ENCODE measurements at places on chromosomes 4 and X.

DNA sequence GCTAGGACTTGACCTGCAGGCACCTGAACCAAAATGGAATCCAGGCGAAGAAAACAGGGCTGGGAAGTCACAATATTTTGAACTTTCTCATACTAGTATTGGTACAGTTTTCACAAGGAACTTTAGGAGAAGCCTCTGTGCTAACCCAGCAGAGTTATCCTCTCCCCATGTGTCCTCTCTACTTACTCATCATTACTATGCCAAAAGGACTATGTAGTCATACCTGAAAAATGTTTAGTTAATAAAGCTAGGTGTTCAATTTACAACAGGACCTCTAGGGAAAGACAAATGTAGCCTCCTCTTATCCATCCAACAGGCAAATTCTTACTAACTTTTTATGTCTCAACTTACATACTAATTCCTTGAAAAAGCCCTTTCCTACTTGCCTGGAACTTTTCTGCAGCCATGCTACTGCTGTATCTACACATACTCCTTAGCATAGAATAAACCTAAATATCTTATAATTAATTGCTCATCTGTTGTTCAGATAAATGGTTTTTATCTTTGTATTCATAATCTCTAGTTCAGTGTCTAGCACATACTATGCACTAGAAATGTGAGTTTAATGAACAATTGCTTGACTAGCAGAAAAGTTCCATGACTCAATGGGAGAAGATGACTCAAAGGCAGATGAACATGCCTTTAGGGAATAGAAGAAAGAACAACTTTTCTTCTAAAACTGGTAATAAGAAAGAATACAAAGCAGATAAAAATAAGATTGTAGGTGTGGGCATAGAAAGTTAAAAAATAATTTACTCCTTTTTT is 215.5 kb upstream of the VEGFC start:
- peak; percentile 54 for DNase-seq

DNA sequence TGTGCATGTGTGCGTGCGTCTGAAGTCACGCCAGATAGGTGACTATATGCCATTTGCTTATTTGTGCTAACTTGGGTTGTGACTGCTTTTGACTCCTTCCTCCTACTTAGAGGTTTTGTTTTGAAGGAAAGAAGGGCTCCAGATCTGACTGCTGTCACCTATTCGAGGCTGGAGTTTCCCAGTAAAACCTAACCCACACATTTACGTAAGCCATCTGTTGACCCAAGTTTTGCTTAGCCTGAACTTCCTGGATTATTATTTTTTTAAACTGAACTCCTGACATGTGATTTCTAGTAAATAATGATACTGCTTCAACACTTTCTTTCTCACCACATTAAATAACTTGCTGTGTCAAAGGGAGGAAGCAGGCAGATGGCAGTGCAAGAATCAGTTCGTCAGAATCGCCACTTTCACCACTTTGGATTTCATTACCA is 41.5 kb downstream of the DTHD1 start:
- DNase-seq = no peak

- no peak for DNase-seq
Observed at GRCh38 chrX:118156254-118156952, 39.8 kb upstream of the KLHL13 start.

GRCh38 chr4:61094854-61095598 is 105.1 kb upstream of the ADGRL3 start:
- DNase-seq = no peak

- DNase-seq = no peak
Observed at GRCh38 chr4:184420402-184420801, 53.9 kb downstream of the IRF2 start.

DNA sequence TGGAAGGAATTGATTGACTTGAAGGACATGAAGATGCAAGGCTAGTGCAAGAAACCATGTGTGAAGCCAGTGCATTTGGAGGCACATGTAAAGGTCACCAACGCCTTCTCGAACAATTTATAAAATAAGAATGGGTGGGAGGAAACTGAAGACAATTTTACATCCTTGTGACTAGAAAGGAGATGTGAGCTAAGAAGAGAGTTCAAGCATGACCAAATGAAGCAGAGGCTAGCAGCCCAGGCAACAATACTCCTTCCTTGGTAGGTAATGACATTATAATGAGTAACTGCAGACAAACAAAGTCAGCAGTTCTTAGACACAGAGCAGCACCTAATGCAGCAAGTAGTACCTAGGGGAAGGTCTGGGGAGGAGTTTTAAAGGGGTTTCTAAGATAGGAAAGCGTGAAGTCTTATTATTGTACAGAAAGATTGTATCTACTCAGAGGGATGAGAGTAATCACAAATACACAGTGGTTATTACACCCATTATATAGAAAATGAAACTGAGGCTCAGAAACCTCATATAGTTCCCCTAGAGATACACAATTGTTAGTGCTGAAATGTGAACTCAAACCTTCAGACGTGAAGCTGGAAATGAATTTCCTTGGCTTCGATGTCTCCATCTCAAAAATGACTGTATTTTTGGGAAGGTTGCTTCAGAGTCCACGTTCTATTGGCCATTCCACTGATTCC is 56.1 kb downstream of the ATXN3L start:
- no peak for DNase-seq

DNA sequence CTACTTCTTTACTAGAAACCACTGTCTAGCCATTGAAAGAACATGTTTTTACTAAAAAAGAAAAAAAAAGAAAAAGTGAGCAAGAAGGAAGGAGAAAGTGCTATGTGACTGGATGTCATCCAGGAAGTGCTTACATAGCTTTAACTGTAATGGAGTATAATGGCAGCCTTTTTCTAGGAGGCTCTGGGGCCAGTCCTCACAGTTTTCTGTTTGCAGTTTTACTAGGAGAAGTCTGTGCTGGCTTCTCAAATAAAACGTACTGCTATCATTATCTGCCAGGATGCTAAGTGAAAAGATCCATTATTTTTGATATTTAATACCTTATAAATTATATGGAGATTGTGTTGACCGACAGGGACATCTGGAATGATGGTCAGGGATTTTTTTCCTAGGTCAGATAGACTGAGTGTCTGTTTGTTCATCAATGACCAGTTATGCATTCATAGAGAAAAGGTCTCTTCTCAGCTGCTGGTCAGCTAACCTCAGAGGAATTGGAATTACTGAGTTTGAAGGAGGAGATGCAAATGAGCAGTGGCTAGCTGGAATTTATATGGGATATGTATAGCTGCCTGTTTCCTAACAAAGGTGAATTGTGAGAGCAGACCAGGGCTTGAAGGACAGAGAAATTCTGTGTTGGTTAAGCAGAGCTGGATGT is 21.7 kb downstream of the LPAR4 start:
- DNase-seq = no peak

GRCh38 chr4:86744570-86744969 is 104.6 kb downstream of the SLC10A6 start:
- no peak for DNase-seq

DNA sequence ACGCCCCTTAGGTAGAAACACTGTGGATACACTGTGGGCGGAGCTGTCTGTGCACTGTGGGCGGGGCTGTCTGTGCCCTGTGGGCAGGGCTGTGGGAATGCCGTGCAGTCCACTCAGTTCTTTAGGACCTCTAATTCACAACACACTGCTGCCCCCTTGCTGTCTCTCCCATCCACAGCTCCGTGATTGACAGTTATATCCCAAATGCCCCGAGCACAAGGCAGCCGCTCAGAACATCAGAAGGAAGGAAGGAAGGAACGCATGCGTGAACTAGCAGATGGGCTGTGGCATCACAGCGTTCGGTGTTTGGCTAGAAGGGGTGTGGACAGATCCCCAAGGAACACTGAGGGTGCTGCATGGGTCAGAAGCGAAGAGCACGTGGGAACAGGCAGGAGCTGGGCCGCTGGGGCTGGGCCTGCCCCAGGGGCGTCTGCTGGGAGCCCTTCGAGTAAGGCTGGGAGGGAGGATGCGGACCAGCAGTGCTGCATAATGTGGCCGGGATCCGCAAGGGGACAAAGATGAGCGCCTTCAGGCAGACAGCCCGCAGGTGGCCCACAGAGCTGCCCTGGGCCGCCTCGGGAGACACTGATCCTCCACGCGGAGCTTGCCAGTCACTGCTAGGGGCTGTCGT is 29.8 kb downstream of the ACOX3 start:
- peak; percentile 52 for DNase-seq
